ENCODE measurements at places on chromosomes 16 and 17.

- no peak for DNase-seq
These were observed 101.1 kb downstream of the USP31 start for GRCh38 chr16:23048164-23048563.

GRCh38 chr17:14334276-14334840 lies 33.5 kb downstream of the HS3ST3B1 start:
- no peak for DNase-seq

GRCh38 chr17:41687828-41688640 lies 651 bp upstream of the EIF1 start:
- DNase-seq: peak; percentile 28

- DNase-seq: no peak
These were observed 1.9 kb upstream of the NFATC3 start for GRCh38 chr16:68083239-68083781.

DNA sequence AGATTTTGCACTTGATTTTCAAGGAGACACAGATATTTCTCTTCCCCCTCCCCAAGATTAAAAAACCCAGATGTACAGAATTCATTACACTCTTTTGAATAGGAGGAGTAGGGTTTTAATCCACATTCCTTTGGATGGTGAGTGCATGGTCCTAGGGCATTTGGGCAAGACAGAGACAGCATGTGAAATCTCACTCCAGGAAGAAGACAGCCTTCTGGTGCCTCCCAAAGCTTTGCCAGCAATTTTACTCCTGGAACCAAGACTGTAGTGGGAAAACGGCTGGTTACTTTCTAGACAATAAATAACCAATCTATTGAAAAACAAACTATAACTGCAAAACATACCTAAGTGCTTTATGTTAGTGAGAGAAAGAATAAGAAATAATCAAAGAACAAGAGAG lies 15.2 kb downstream of the TEX2 start:
- DNase-seq: no peak

GRCh38 chr16:85057212-85057889 lies 29.8 kb downstream of the KIAA0513 start:
- DNase-seq: no peak

- DNase-seq: no peak
These were observed 3.6 kb downstream of the PNMT start for GRCh38 chr17:39671651-39672521.

DNA sequence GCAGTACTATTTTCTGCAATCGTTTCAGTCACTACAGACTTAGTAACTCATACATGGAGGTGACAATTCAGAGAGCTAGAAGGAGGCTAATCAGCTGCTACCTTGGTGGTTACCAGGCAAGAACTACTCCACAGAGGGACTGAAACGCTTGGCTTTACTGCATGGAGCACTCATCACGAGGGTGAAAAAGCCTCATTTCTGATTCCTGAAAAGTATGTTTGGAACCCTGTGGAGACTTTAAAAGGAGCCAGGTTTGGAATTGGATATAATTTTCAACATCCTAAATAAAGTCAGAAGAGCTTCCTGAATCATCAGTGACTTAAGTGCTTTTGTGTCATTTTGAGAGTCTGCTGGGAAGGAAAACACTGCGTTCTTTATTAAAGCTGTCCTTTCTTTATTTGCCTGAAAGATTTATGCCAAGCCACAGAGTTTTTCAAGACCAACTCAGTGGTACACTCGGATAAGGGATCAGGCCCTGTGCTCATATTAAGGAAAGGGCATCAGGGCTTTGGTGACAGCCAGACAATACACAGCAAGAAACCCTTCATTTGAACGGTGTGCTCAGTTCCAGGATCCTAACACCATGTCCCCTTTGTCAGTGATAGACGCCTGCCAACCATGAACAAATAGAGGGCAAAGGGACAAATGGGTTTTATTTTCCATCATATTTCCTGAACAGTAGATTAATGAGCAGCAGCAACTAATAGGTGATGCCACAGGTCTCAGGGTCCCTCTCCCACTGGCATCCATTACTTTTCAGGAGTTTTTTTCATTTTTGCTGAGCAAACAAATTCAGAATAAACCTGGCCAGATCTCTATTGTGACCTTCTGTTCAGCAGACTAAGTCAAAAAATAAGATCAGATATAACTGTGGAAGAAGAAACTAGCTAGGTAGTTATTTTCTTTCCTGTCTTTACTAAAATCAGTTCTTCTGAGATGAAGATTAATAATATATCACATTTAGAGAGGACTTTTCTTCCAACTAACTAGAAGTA lies 80.5 kb upstream of the CLEC18B start:
- no peak for DNase-seq

DNA sequence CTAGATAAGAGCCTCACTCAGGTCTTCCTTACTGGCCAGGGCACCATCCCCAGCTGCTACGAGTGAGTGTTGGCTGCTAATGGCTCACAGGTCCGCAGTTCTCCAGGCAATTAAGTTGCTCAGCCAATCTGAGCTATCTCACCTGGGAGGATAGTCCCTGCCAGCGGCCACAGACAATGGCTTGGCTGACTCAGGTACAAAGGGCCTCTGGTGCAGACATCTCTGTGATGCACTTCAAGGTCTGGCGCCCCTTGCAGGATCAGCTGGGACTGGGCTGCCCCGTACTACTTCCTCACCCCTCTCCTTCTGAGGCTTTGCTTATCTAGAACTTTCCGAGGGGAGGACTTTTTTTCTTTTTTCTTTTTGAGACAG lies 49.2 kb upstream of the EMP2 start:
- no peak for DNase-seq

DNA sequence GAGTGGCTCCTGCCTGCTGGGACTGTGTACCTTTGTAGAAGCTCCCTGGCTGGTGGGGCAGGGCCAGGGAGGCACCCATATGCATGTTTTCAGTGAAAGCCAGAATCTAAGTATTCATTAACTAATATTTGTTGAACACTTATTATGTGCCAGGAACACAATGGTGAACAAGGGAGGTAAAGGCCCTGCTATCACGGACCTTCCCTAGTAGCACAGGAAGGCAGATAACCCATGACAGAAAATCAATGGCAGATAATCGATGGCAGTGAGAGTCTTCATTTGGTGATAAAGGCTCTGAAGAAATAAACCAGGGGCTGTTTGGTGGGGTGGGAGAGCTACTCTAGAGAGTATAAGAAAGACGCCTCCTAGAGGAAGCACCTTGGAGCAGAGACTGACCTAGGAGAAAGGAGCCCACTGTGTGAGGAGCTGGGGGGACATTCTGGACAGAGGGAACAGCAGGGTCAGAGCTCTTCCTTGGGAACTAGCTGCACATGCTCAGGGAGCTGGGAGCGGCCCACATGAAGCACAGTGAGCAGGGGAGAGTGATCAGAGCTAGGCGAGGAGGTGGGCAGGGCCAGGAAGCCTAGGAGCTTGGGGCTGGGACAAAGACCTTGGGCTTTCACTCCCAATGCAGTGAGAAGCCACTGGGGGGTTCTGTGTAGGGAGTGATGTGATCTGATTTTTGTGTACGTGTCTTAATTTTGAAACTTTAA lies 78.5 kb downstream of the SPECC1 start:
- no peak for DNase-seq

Data from stimulated activated CD8-positive, alpha-beta memory T cell treated with anti-CD3 and anti-CD28 coated beads, Interleukin-15, amount 100 ng/mL, for 48 hours (primary cell).